ENCODE measurements at places on chromosomes 16 and 17.

DNA sequence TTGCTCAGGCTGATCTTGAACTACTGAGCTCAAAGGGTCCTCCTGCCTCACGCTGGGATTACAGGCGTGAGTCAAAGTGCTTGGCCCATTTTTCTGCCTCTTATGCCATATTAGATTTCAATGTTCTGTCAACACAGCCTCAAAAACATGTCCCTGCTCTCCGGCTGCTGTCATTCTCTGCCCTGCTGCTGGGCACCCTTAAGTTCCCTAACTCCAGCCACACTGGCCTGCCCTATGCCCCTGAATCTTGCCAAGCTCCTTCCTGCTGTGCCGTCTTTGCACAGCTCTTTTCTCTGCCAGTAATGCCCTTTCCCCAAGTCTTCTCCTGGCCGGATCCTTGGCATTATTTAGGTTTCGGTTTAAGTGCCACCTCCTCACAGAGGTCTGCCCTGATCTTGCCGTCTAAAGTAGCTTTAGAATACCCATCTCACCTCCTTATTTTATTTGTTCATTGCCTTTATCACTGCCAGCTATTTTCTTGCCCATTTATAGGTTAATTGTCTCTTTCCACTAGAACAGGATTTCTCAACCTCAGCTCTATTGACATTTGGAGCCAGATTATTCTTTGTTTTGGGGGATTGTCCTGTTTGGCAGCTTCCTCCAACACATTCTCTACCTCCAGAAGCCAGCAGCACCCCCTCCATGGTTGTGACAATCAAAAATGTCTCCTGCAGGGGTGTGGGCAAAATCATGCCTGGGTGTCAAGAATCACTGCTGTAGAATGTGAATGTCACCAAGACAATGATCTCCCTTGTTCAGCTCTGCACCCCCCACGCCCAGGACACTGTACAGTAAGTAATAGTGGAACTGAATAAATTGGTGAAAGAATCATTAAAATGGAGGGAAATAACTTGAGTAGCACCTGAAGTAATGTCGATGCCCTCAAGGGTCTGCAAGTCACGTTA is 168.2 kb downstream of the CYLD start:
- no peak for DNase-seq

GRCh38 chr16:8464979-8465378 is 125.3 kb downstream of the TMEM114 start:
- DNase-seq, result no peak

DNA sequence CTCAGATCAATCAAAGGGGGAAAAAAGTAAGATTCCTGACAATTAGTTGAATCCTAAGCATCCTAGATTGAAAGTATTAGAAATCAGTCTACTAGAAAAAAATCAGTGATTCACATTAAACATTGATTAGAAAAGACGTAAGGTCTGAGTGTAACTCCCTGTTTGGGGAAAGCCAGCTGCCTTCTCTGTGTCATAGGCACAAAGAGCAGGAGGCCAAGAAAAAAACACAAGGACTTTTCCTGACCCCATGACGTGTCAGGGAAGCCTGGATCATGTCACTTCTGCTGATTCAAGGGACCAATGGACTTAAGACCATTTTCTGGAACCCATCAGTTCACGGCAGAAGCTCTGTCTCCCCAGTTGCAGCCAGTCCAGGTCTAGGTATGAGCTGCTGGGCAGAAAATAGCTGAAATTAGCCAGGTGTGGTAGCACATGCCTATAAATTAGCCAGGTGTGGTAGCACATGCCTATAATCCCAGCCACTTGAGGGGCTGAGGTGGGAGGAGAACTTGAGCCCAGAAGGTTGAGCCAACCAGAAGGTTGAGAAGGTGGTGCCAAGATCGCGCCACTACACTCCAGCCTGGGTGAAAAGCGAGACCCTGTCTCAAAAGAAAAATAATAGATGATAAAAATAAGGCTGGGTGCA is 35.9 kb downstream of the RANBP10 start:
- DNase-seq, result no peak

GRCh38 chr16:17668386-17668785 is 197.6 kb upstream of the XYLT1 start:
- no peak for DNase-seq

DNA sequence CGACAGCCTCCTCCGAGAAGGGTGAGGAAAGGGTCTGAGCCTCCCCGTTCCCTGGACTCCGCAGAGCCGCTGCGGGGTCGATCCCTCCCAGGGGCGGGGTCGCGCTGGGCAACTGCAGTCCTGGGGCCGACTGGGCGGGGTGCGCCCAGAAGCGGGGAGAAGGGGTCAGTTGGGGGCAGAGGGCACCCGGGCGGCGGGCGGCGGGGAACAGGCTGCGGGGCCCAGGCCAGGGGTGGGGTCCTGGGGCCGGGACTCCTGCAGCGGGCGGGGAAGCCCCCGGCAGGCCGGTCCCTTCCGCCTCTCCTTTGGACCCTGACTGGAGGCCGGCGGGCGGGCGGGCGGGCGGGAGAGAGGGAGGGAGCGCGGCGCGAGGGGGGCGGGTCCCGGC is 352 bp downstream of the GGNBP2 start:
- DNase-seq, result no peak

DNA sequence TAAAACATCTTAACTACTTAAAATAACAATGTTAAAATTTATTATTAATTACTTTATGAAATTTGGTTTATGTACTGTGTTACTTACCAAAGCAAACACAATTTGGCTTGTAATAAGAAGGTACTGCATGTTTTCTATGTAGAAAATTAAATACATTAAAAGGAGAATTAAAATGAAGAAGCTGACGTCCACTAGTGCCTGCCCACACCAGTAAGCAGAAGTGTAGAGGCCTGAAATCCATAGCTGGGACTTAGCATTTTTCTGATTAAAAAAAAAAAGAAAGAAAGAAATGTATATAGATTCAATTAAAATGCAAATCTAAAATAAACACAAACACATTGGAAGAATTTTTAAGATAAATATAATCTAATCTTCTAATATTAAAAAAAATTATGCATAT is 35.8 kb upstream of the ABCA9 start:
- no peak for DNase-seq

DNA sequence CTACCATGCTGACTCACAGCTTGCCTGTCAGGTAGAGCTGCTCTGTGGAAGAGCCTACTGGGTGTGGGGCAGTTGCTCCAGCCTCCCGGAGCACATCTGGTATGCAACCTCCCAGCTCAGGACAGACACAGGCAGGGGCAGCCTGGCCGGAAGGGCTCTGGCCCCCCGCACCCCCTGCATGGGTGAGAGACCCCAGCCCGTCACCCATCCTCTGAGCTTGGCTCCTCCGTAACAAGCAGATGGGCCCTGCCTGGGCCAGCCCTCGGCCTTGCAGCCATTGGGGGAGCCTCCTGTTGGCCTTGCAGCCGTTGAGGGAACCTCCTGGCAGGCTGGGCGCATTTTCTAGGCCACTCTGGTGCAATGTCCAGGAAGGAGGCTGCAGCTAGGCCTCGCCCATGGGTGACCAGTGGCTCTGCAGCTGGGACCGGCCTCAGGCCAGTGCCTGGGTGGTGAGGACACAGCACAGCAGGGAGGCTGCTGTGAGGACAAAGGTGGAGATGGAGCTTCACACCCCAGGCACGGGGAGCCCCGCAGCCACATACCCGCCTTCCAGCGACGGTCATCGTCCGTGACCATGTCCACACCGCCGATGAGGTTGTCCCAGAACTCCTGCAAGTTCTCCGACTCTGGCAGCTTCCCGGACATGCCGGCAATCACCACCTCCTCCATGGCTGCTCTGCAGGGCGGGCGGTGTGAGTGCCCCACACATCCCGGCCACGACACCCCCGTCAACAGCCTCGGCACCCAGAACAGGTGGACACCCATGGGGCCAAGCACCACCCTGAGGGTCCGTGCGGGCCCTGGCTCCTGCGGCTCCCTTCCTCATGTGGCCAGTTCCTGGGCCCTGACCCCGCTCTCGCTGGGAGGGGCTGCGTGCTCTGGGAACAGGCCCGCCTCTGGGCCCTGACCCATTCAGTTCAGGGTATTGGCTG is 2.0 kb downstream of the FASN start:
- DNase-seq, result no peak

DNA sequence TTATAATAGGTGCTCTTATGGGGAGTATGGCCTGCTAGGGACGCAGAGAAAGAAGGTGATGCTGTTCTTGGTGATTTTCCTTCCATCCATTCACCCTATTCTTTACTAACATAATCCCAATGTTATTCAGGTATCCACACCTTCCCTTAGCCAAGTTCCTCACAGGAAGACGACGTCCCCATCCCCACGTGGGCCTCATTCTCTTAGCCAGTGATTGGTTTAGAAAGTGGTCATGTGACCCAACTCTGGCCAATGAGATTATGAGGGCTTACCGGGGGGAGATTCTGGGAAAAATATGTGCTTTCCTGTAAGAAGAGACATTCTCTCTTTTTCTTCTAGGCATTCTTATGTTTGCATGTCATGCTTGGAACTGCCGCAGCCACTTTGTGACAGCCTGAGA is 474.7 kb downstream of the HAPSTR1 start:
- DNase-seq, result no peak

GRCh38 chr16:72673118-72673517 is 374.8 kb downstream of the ZFHX3 start:
- DNase-seq, result no peak

DNA sequence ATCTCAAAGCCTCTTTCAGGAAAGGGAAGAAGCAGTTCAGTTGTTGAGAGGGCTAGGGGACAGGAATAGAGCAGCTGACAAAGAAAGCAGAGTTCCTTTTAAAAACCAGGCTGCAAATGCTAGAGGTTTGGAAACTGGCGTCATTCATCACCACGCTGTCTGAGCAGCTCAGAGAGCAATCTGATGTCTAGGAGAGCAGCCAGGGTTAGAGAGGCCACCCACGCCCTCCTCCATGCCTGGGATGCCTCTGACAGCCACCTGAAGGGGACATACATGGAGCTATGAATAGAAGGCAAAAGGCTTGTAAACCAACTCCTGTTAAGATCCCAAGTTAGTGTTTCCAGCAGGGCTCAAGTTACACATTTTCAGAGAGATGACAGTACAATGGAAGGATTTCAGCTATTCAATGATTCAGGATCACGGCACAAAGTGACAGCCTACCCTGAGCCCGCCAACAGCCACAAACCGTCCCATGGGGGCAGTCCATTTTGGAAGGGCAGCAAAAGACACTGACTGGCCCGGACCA is 12.4 kb downstream of the RAB5C start:
- peak; percentile 19 for DNase-seq

DNA sequence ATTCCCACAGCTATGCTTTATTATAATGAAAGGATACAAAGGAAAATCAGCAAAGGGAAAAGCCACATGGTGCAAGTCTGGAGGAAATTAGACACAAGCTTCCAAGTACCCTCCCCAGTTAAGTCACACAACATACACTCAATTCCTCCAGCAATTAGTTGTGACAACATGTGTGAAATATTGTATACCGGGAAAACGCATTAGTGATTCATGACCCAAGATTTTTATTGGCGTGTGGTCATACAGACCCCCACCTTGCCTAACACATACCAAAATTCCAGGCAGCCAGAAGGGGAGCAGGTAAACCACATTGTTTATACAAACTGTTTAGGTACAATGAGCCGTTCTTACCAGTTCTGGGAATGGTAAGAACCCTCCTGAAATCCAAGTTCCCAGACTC is 160.6 kb downstream of the CYB561 start:
- no peak for DNase-seq

DNA sequence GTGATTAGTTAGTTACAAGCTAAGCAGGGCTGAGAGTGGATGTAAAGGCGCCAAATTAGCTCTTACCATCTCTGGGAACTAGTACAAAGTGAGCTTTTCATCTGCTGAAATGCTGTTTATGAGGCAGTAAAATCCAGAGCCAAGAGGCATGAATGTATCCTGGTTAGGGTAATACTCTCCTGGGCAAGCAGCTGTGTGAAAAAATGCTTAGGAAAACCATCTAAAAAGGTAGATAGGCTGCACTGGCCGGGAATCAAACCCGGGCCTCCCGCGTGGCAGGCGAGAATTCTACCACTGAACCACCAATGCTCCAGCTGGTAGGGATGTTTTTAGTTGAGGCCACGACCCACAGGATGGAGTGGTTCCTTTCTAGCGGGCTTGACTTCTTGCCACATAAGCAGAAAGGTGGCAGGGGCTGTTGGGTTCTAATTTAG is 23.0 kb downstream of the VAC14 start:
- peak; percentile 74 for DNase-seq

DNA sequence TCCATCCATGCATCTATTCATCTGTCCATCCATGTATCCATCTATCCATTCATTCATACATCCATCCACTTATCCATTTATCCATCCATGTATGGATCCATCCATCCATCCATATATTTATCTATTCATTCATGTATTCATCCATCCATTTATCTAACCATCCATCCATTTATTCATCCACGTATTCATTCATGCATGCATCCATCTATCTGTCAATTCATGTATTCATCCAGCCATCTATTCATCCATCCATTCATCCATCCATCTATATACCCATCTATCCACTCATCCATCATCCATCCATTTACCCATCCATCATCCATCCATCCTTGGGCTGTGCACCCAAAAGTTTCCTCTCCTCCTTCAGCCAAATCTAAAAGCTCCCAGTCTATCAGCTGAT is 43.4 kb downstream of the GDE1 start:
- no peak for DNase-seq

DNA sequence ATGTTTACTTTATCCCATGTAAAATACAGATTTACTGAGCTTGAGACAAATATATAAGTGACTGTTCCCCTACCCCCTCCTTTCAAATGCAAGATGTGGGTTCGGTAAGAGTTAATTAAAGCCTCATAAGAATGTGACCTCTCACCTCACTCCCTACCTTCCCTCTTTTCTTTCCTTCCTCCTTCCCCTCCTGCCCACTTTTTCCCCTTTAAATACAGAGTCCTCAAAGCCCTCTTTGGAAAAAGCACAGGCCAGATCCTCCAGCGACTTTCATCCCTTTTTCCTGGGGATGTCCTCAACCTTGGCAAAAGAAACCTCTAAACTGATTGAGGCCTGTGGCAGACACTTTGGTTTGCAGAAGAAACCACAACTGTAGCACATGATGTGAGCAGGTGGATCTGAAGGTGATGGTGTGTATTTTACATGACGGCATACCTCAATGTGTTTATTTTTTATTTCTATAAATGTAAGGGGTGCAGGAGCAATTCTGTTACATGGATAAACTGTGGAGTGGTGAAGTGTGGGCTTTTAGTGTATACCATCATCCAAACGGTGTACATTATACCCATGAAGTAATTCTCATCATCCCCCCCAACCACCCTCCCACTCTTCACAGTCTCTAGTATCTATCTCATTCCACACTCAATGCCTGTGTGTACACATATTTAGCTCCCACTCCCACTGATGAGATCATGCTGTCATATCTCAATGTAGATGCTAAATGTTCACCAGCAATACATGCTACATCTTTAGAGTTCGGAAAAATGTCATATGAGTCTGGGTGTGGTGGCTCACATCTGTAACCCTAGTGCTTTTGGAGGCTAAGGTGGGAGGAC is 77.7 kb downstream of the XYLT1 start:
- DNase-seq, result no peak

GRCh38 chr17:49545806-49546545 is 29.7 kb upstream of the NXPH3 start:
- DNase-seq, result peak; percentile 93

GRCh38 chr17:44846206-44846605 is 1.5 kb upstream of the HIGD1B start:
- no peak for DNase-seq

DNA sequence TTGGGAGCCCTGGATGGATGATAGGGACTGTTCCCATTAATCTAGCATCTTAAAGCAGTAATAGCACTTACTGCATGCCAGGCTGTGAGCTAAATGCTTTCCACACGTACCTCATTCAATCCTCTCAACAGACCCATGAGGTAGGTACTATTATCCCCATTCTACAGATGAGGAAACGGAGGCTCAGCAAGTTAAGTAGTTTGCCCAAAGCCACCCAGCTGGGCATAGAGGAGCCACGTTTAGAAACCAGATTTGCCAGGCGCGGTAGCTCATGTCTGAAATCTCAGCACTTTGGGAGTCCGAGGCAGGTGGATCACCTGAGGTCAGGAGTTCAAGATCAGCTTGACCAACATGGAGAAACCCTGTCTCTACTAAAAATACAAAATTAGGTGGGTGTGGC is 2.0 kb upstream of the RAI1 start:
- no peak for DNase-seq

All from SJCRH30 (cell line).